ENCODE measurements at places on chromosomes 3 and 15. TPM values are rescaled to one million over a fixed set of nuclear protein-coding genes. Genes with fewer than 3 reads are reported as not detected.

- ATAC-seq = peak; percentile 67
These were observed 325.0 kb upstream of the CFAP20DC start for GRCh38 chr3:59374818-59375211.

- no peak for ATAC-seq
These were observed 3.1 kb downstream of the PARP3 start for GRCh38 chr3:51945031-51945840.

GRCh38 chr3:129975705-129976048 is 1.2 kb downstream of the TRH start:
- no peak for ATAC-seq

- no peak for ATAC-seq
These were observed 32.8 kb downstream of the ARRDC4 start for GRCh38 chr15:97993310-97993738.

DNA sequence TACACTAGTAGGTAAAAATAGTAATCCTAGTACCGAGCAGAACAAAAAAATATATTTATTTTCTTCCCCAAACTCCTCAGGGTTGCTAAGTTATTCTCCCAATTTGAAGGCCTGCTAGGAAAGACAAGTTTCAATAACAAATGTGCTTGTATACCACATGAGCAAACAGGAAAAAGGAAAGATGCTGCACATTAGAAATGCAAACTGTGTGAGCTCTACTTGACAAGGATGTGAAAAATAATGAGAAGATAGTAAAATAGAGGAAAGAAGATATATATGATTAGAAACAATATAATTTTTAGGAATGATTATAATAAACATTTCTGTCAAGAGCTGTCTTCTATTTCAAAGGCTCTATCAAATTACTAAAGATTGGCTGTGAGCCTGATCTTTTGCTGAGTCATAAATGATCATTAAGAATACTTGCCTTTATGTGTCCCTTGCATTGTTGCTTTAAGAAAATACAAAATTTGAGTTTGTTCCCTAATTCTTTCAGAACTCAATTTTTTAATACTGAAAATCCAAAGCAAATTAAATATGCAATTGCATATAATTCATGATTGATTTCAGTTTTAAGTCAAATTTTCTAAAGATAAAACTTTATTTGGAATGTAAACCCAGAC is 174.2 kb downstream of the NEK10 start:
- no peak for ATAC-seq

- ATAC-seq = no peak
These were observed 17.0 kb downstream of the CX3CR1 start for GRCh38 chr3:39262846-39263245.

GRCh38 chr3:16303037-16303575 is 38.1 kb downstream of the OXNAD1 start:
- no peak for ATAC-seq

DNA sequence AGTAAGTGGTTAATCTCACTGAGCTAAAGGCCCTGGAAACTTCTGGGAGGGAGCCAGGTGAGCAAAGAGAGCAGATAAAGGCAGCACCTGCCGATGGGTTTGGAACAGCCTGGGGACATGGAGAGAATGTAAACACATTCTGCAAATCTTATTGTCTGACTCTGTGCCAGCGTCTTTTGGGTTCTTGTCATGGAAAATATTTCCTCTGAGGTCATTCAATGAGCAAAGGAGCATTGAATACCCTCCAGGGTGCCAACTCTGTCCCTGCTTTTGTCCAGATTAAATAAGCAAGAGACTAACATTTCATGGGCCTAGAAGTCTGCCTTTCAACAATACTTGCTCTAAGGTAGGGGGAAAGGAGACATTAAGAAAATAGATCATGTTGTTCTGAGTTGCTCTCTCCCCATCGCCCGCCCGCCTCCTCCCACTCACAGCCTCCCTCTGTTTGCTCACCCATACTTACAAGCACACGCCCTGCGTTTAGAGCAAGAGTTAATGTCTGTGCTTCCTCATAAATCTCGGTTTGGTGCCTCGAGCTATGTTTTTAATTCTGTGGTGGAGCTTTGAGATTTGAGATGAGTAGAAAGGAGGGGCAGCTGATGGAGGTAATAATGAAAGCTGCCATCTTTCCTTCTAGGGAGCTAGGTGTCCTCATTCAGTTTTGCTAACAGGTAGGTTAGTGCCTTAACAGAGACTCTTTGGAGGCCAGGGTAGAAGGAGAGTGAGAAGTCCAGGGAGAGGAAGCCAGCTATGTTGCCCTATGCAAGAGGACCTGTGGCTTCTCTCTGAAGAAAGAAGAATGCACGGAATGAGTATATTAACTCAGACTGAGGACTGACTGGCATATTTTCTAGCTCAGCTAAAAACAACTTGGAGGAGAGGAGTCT is 132.9 kb downstream of the TPRG1 start:
- ATAC-seq = peak; percentile 46

DNA sequence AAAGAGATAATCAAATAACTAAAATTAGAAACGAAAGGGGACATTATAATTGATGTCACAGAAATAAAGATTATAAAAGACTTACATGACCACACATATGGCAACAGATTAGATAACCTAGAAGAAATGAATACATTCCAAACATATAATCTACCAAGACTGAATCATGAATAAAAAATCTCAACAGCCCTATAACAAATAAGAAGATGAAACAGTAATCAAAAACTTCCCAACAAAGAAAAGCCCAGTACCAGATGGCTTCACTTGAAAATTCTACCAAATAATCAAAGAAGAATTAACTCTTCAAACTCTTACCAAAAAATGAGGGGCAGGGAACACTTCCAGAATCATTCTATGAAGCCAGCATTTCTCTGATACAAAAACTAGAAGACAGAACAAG is 11.8 kb downstream of the TOP2B start:
- no peak for ATAC-seq

- ATAC-seq = no peak
These were observed 1122.0 kb downstream of the ROBO1 start for GRCh38 chr3:78645628-78646310.

DNA sequence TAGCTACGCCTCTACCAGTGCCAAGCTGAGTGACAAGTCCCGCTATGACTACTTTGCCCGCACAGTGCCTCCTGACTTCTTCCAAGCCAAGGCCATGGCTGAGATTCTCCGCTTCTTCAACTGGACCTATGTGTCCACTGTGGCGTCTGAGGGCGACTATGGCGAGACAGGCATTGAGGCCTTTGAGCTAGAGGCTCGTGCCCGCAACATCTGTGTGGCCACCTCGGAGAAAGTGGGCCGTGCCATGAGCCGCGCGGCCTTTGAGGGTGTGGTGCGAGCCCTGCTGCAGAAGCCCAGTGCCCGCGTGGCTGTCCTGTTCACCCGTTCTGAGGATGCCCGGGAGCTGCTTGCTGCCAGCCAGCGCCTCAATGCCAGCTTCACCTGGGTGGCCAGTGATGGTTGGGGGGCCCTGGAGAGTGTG is 5.7 kb downstream of the GRM2 start:
- ATAC-seq = no peak

GRCh38 chr15:32669896-32670611 is 28.5 kb downstream of the SCG5 start:
- ATAC-seq = no peak

CKMT1A gene
- 0.28 TPM for total RNA-seq

IL5RA gene
- total RNA-seq = 0.79 TPM

THAP10 gene
- 0.39 TPM for total RNA-seq

CTDSPL gene
- total RNA-seq = 1.5 TPM

NMNAT3 gene
- 0.76 TPM for total RNA-seq

C3orf22 gene
- not detected for total RNA-seq

P2RY12 gene
- not detected for total RNA-seq

VGLL3 gene
- 0.03 TPM for total RNA-seq

ERC2 gene
- not detected for total RNA-seq

PLA2G4D gene
- not detected for total RNA-seq

MYL3 gene
- total RNA-seq = not detected

TAGLN3 gene
- 7.1 TPM for total RNA-seq

All from activated T-helper 17 cell treated with anti-CD3 and anti-CD28 coated beads, Interleukin-2, amount 50 U/mL, for 72 hours (primary cell).